ENCODE measurements at places on chromosomes 6 and 20. TPM values are rescaled to one million over a fixed set of nuclear protein-coding genes. Genes with fewer than 3 reads are reported as not detected.

Gene ASIP
- not detected for total RNA-seq

DNA sequence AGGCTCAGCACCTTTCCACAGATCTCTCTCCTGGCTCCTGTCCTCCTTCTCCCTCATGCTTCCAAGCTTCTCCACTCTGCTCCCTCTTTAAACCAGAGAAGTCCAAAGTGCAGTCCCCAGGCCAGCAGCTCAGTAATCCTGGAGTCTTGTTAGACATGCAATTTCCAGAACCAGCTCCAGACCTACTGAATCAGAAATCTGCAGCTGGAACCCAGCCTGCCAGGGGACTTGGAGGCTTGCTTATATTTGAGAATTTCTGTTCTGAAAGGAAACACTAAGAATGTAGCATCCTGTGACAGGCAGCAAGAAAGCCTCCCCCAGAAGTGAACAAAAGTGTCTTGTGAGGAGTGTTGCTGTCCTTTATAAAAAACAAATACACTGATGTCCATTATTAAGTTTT, 438.1 kb downstream of the BCKDHB start:
- DNase-seq = no peak

Gene RAB5IF
- total RNA-seq = 120 TPM

GRCh38 chr6:163329991-163330390, 84.5 kb upstream of the QKI start:
- no peak for DNase-seq

GRCh38 chr6:109962271-109962670, 15.8 kb upstream of the GPR6 start:
- DNase-seq = no peak

DNA sequence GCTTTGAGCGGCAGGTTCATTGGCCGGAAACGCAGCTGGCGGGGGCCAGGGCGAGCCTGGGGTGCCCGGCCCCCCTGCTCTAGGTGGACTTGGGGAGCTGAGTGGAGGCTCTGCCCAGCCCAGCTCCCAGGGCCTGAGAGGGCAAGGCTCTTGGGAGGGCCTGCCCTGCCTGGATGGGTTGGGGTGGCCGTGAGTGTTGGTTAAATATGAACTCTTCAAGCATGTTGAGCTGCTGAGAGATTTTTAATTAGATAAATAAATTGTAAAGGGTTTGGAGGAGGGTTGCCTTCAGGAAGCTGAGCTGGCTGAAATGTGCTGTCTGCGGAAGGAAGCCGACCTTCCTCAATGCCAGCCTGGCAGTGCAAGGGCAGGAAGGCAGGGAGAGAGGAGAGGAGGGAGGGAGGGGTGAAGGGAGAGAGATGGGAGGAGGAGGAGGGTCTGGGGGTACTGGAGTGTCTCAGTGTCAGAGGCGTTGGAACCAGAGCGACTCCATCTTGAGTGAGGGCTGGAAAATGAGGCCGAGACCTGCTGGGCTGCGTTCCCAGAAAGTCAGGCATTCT, 39.4 kb upstream of the PMEPA1 start:
- peak; percentile 9 for DNase-seq

- DNase-seq = no peak
Observed at GRCh38 chr20:57694481-57694880, 15.3 kb downstream of the PMEPA1 start.

GRCh38 chr6:34949636-34950035, 60.6 kb downstream of the ANKS1A start:
- no peak for DNase-seq

- no peak for DNase-seq
Observed at GRCh38 chr20:32621071-32621890, 36.1 kb upstream of the NOL4L start.

Gene HLA-DPA1
- total RNA-seq = 1.1 TPM

DNA sequence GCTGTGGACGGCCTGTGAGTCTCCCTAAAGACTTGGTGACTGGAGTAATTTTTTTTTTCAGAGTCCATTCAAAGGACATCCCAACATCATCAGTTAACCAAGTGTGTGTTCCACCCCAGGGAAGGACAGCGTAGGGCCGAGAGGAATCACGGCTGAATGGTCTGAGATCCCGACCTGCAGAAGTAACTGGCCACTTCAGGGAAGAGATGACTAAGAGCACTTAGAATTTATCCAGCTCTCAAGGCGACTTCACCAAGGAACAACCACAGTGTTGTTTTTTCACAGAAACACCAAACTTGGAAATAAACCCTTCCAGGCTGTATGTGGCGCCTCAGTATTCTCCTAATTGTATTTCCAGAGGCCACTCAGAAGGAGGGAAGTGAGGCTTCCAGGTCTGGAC, 231.6 kb downstream of the FNDC1 start:
- DNase-seq = no peak

- DNase-seq = no peak
Observed at GRCh38 chr20:33630507-33630906, 31.6 kb upstream of the C20orf144 start.

Data from bronchial epithelial cell (primary cell).